ENCODE measurements at places on chromosomes 5 and 9.

DNA sequence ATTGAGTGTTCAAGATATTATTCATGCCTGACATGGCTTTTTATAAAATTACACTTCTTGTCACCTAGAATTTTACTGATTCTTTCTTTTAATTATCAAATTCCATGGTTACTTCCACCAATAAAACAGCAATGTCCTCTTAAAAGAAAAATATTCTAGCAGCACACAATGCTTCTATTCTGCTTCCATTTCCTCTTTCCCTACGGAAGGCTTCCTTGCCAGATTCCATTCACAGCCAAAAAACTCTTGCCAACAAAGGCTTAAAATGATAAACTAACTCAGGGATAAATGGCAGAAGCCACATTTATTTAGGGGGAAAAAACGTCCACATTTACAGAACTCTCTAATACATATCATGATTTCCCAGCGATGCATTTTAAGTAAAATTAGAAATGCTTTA lies 111.6 kb downstream of the CTNND2 start:
- DNase-seq = no peak

DNA sequence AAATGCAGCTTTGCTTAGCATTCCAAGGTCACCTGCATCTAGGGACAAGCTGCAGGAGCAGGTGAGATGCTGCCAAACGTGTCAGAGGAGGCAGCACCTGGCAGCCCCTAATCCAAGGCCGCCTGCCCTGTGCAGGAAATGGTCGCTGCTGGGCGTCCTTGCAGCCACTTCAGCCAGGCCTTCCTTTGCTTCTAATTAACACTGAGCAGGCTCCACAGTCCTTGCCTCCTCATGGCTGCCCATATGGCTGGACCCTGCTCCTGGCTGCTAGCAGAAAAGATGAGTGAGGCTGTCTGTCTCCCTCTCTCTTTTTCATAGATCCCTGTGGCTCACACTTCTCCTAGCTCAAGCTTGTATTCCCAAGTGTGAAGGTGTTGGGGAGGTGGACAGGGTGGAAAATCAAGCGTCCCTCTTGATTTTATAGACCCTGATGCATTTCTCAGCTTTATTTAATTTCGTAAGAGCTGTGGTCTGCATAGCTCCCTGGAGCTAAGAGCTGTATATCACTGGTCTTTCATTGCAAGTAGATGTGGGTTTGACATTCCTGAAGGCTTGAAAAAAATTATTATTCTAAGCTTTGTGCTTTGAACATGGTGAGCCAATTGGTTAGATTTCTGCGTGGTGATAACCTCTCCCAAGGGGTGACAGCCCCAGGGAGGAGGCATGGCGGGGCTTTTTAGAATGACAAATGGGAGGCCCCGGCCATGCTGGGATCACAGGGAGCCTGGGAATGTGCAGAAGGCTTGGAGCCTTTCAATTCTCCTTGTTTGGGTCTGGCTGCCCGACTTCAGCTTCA lies 193.8 kb downstream of the SLIT3 start:
- peak; percentile 17 for DNase-seq

DNA sequence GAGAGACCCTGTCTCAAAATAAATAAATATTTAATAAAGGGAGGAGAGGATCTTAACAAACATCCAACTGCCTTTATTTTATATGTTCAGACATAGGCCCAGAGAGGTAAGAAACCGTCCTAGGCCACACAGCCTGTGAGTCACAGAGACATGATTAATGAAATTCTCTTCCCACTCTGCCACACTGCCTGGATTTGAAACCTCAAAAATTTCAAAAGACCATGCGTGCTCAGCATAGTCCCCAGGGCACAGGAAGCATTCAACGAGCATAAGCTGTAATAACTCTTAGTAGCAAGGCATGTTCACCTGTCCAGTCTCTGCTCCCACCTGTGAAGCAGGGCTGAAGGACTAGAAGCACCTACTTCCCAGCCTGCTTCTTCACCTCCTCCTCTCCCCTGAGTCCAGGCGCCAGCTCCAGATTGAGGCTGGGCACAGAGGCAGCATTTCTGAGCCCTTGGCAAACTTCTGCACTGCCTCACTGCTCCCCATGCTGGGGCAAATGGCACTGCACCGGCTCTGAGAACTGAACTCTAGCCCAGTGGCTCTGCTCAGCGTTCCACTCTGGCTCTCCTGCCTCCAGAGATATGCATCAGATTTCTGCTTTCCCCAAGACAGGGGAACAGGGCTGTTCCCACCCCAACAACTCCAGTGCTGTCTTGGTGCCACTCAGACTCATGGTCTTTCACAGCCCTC lies 1.1 kb downstream of the FAT2 start:
- DNase-seq = no peak

- DNase-seq = no peak
Observed at GRCh38 chr9:70257991-70258691, 637 bp upstream of the SMC5 start.

DNA sequence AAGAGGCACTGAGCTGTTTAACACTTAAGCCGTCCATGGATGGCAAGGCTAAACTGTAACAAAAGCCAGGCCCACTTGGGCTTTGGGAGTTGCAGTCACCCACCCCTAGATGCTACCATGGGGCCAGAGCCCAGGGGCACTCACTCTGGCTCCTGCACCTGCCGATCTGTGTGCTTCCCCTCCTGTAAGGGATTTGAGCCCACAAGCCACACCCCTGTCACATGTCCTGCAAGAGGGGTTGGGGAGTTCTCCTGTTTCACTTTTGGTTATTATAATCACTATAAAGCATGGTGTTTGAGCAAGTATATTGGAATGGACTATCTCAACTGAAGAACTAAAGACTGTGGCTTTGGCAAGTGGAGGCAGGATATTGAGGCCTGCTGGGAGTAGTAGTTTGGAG lies 14.0 kb upstream of the GPR151 start:
- no peak for DNase-seq

- DNase-seq = no peak
Observed at GRCh38 chr5:40906351-40906751, 2.9 kb upstream of the C7 start.

- DNase-seq = no peak
Observed at GRCh38 chr9:22119522-22120158, 110.5 kb upstream of the CDKN2B start.

DNA sequence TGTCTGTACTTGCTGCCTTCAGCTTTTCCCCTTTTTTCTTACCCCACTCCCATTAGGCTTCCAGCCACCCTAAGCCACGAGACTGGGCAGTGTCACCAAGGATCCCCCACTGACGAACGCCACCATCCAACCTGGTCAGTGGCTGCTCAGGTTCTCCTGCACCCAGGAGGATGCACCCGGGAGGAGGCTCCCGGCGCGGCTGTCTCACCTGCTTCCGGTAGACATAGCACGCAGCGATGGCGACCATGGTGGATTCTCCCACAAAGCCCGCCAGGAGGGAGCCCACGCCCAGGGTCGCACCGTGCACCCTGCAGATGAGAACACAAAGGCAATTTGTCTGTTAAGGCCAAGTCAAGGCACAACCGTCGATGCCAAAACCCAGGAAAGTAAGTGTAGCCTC lies 48.1 kb downstream of the OTULIN start:
- no peak for DNase-seq

- DNase-seq = no peak
Observed at GRCh38 chr9:129027224-129027684, 877 bp downstream of the SH3GLB2 start.

- no peak for DNase-seq
Observed at GRCh38 chr9:116390303-116391228, 237.0 kb downstream of the PAPPA start.

DNA sequence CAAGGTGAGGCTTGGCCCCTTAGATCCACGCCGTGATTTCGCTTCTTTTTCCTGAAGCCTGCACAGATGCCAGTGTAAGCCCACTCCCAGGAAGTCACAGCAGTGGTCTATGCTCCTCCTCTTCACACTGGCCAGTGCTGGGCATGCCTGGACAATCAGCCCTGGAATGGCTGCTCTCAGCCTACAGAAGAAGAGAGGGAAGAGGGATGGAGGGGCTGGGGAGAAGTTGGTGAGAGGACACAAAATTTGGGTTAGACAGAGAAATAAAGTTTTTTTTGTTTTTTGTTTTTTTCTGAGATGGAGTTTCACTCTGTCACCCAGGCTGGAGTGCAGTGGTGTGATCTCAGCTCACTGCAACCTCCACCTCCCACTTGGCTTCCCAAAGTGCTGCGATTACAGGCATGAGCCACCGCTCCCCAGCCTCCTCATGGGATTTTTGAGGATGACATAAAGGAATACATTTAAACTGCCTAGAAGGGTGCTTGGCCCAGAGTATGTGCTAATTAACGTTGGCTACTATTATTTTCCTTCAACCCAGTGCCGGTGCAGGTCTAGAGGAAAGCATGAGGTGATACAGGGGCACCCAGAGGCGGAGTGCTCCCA lies 830 bp downstream of the S100Z start:
- no peak for DNase-seq

DNA sequence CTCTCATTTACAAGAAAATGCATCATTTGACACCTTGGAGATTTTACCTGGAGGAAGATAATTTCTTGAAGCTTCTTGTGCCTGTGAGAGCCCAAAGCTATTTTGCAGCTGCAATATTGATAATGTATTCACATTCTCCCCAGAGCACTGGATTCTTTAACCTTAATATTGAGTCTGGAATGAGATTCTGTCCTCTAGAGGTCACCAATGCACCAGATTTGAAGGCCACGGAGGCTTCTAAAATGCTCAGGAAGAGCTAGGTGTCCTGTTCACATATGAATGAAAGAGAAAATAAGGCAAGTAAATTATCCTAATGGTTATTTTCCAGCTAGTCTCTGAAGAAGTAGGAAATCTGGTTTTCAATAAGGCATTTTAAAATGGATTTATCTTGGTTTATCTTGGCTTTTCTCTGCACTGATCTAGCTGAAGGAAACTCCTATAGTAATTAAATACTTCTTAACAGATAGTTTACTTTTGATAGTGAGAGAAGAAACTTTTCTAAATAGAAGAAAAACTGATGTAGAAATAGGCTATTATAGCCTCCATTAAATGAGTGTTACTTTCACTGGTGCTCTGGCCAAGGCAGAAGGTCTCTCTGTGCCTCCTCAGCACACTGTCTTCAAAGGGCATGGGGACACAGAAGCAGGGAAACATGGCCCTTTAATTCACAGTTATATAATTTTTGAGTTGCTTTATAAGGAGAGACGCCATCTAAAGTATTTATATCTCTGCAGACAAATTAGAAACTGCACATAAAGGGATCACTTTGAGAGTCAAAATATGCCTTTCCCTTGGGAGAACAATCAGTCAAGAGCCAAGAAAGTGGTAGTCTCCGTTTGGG lies 297.0 kb upstream of the ACTBL2 start:
- no peak for DNase-seq

DNA sequence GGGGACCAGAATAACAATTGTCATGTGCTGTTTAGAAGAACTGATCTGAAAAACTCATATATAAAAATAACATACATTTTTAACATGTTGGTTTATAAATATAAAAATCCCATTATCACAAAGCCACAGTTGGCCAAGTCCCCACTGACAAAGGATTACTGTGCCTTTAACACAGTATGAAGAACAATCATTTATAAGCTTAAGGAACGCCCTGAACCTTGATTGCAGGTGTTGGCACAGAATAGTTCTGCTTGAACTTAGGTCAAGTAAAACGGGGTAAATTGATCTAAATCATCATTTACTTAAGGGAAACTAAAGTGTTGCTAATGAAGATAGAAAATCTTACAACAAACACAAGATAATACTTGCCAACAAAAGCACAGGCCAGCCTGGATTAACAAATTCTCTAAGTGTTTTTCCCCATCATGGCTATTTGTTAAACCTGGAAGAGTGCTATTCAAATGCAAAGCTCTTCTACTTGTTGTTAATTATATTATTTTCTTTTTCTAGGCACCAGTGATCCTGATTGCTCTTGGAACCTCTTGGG lies 46.1 kb downstream of the ASTN2 start:
- no peak for DNase-seq

DNA sequence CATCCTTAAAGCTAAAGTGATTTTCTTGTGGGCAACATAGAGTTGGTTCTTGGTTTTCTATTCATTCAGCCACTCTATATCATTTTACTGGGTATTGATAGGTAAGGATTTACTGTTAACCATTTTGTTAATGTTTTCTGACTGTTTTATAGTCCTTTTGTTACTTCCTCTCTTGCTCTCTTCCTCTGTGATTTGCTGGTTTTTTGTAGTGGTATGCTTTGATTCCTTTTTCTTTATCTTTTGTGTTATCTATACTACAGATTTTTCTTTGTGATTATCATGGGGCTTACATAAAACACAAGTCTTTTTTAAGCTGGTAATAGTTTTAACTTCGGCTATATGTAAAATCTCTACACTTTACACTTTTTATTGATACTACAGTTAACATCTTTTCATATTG lies 43.3 kb downstream of the CREBRF start:
- no peak for DNase-seq

DNA sequence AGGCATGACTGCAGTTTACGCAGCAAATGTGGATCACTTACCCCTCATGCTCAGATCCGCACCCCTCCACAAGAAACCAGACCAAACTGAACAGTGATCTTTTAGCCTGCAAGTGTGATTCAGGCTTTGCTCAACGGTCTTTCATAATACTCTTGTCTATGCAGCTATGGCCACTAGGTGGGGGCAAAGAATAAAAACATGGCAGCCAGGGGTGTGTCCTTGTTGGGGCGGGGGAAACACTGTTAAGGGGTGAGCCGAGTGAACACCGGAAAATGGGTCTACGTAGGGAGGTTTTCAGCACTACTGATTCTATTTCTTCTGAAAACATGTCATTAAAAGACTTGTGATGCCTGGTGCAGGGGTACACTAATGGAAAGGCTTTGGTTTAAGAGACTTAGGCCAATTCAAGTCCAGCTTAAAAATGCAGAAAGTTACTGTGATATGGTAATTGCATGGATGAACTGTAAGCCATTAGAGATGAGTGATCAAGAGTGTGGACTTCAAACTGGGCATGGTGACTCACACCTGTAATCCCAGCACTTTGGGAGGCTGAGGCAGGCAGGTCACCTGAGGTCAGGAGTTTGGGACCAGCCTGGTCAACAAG lies 49.9 kb upstream of the GPR151 start:
- peak; percentile 40 for DNase-seq

DNA sequence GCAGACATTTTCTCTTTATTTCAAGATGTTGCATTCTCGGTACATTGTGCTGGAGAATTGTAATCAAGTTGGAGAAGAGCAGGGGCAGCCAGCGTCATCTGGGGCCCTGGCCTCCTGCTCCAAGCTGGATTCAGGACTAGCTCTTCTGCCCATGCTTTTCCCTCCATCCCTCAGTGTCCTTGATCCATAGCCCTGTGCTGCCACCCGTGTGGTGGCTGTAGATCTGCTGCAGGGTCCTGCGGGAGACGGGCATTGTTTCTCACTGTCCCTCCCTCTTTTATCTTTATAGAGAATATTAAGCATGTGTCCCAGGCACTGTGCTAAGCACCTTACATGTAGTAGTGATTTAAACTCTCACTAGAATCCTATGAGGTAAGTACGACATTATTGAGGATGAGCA lies 60.5 kb upstream of the HAND1 start:
- DNase-seq = no peak

- DNase-seq = no peak
Observed at GRCh38 chr9:112520069-112520468, 33.4 kb downstream of the KIAA1958 start.

DNA sequence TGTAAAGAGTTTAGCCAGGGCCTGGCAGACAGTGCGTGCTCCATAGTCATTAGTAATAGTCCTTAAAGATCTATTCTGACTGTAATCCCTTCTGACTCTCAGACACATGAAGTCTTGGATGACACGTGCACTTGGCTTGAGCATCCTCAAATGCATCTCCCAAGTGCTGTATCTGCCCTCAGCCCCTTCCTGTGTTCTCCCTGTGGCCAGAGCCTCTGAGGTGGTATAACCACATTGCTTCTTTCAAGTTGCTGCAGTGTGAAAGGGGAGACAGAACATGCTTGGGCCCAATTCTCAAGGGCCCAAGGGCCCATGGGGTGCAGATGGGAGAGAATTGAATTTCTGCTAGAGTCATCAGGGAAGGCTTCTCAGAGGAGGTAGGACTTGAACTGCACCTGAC lies 30.1 kb upstream of the HAND1 start:
- DNase-seq = no peak
